ENCODE measurements at places on chromosomes 12 and 14.
A peak's percentile ranks its signal among the peaks of the same experiment; 100 is the strongest.

- no peaks in the 10 kb centered on the region for H3K36me3 ChIP-seq
- no peak overlapping the region for H3K4me3 ChIP-seq
- H3K4me1 ChIP-seq = peaks cover 29% of the 10 kb centered on the region
- no peaks in the 10 kb centered on the region for H3K27me3 ChIP-seq
- H3K27ac ChIP-seq = peak overlapping the region; percentile 57
Observed at GRCh38 chr12:110697236-110697635, 8.3 kb upstream of the HVCN1 start.

- peaks cover 20% of the 10 kb centered on the region for H3K27me3 ChIP-seq
- H3K4me3 ChIP-seq = peak overlapping the region; percentile 58
- no peak overlapping the region for H3K27ac ChIP-seq
- peaks cover 4% of the 10 kb centered on the region for H3K4me1 ChIP-seq
Observed at GRCh38 chr14:104865631-104866441, 768 bp downstream of the CEP170B start.

GRCh38 chr12:273382-273781, 10.7 kb upstream of the SLC6A13 start:
- H3K4me1 ChIP-seq = peaks cover 2% of the 10 kb centered on the region
- peaks cover 2% of the 10 kb centered on the region for H3K36me3 ChIP-seq
- no peak for DNase-seq
- H3K27ac ChIP-seq = no peak overlapping the region

DNA sequence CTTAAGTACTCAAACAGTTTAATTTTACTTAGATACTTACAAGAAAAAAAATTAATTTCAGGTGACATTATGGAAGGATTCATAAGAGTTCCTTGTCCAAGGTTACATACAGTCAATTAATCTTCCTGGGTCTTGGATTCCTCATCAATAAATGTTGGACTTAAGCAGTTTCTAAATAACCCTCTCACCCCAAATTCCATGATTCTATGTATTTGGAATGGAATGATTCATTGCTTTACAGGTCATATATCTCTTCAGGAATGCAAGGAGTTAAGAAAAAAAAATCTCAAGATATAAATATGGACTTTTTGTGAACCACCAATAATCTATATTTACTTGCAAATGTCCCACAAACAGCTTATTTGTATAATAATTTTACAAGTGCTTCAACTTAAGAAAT, 84.2 kb upstream of the BMP4 start:
- no peak overlapping the region for H3K4me3 ChIP-seq
- H3K4me1 ChIP-seq = no peaks in the 10 kb centered on the region
- no peaks in the 10 kb centered on the region for H3K36me3 ChIP-seq
- H3K27ac ChIP-seq = no peak overlapping the region

- no peaks in the 10 kb centered on the region for H3K36me3 ChIP-seq
- DNase-seq = no peak
- H3K4me3 ChIP-seq = no peak overlapping the region
Observed at GRCh38 chr12:4899364-4899763, 10.3 kb upstream of the KCNA1 start.

GRCh38 chr12:57193706-57194245, 22.8 kb upstream of the NXPH4 start:
- no peak overlapping the region for H3K27ac ChIP-seq
- no peaks in the 10 kb centered on the region for H3K4me1 ChIP-seq
- no peaks in the 10 kb centered on the region for H3K36me3 ChIP-seq
- H3K4me3 ChIP-seq = no peak overlapping the region

- no peak overlapping the region for H3K4me3 ChIP-seq
- H3K27ac ChIP-seq = no peak overlapping the region
- peaks cover under 1% of the 10 kb centered on the region for H3K27me3 ChIP-seq
- DNase-seq = no peak
- H3K36me3 ChIP-seq = no peaks in the 10 kb centered on the region
- no peaks in the 10 kb centered on the region for H3K4me1 ChIP-seq
Observed at GRCh38 chr12:127260531-127260930, 1006.4 kb upstream of the TMEM132C start.

DNA sequence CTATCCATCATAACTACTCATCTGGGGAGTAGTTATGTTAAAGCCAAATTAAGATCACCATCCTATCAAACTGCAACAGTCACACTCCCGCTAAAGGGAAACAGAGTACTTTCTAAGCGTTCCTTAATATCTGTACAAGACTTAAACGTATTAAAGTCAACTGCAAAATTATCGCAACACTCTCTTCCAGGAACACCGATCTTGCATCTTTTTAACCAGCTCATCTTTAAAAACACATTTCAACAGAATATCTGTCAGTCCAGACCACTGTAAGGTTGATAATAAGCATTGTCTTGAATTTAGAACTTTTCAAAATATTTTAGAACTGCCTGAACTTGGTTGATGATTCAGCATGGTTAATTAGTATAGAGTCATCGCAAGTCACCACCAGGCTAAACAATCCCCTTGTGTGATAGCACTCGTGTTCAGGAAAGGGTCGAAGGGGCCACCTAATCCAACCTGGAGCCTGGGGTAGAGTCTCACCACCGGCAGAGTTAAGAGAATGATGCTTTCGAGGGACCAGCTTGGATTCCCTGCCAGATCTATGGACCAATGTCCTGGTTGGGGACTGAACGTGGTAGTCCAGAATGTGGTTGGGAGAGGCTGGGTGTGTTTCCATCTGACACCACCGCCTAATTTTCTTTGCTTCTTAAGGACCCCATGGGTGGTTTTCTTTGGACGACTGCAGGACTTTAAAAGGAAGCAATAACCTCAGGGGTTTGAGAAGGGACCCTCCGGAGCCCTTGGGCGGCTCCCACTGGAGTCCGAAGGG, 890 bp downstream of the SPTLC2 start:
- H3K36me3 ChIP-seq = peaks cover 17% of the 10 kb centered on the region
- no peaks in the 10 kb centered on the region for H3K27me3 ChIP-seq
- DNase-seq = peak; percentile 29
- peaks cover 43% of the 10 kb centered on the region for H3K4me1 ChIP-seq
- peak overlapping the region; percentile 79 for H3K27ac ChIP-seq
- H3K4me3 ChIP-seq = peak overlapping the region; percentile 89

- peaks cover 70% of the 10 kb centered on the region for H3K27me3 ChIP-seq
- H3K36me3 ChIP-seq = no peaks in the 10 kb centered on the region
- no peak overlapping the region for H3K4me3 ChIP-seq
- peaks cover 15% of the 10 kb centered on the region for H3K4me1 ChIP-seq
Observed at GRCh38 chr12:47997321-47997720, 7.0 kb downstream of the COL2A1 start.

DNA sequence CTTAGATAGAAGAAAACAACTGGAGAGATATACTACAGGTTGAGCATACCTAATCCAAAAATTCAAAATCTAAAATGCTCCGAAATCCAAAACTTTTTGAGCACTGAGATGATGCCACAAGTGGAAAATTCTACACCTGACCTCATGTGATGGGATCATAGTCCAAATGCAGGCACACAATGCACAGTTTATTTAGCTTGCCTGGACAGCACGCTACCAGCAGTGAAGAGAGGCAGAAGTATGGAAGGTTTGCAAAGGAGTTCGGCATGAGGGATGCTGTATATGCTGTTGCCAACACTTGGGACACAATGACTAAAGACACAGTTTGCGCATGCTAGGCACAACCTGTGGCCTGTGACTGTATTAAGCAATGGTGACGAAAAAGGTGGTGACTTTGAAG, 58.1 kb upstream of the CAND1 start:
- no peak for DNase-seq
- H3K27me3 ChIP-seq = peaks cover 28% of the 10 kb centered on the region
- H3K36me3 ChIP-seq = no peaks in the 10 kb centered on the region

- H3K36me3 ChIP-seq = no peaks in the 10 kb centered on the region
- no peak overlapping the region for H3K27ac ChIP-seq
- no peaks in the 10 kb centered on the region for H3K27me3 ChIP-seq
- no peak overlapping the region for H3K4me3 ChIP-seq
Observed at GRCh38 chr12:127760996-127761395, 506.0 kb upstream of the TMEM132C start.

DNA sequence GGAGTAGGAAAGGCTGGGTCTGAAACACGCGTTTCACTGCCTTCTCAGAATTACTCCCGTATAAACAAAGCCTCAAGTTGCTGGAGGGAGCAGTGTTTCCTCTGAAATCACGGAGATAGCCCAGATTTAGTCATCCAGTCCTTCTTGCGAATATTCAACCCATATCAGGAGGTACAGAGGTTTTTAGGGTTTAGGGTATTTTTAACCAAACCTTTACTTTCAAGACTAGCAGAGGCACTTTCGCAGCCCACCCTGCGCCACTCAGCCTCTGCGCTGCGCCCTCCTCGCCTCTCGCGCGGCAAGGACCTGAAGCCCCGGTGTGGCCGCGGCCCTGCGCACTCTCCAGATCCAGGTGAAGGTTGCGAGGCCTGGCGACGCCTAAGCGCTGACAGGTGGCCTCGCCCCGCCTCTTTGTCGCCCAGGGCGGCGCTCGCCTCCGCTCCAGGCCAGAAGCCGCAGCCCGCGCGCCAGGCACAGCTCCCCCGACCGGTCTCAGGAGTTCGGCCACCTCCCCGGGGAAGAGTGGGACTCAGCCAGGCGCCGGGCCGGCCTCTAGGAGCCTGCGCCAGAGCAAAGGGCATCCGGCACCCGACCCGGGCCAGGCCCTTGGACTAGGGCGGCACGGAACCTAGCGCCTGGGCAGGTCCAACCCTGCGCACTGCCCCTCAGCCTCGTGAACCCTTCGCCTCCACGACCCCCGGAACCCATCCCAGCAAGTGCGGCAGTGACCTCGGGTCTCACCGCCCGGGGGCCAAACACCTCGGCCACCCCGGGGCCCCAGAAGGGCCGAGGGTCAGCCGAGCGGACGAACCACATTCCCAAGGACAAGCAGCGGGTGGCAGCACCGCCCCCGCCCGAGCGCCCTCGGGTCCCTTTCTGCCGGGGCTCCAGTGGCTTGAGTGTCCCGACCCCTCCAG, 1.8 kb upstream of the SAMD4A start:
- peaks cover 20% of the 10 kb centered on the region for H3K4me1 ChIP-seq
- DNase-seq = peak; percentile 65
- peaks cover 5% of the 10 kb centered on the region for H3K36me3 ChIP-seq
- peak overlapping the region; percentile 76 for H3K4me3 ChIP-seq

DNA sequence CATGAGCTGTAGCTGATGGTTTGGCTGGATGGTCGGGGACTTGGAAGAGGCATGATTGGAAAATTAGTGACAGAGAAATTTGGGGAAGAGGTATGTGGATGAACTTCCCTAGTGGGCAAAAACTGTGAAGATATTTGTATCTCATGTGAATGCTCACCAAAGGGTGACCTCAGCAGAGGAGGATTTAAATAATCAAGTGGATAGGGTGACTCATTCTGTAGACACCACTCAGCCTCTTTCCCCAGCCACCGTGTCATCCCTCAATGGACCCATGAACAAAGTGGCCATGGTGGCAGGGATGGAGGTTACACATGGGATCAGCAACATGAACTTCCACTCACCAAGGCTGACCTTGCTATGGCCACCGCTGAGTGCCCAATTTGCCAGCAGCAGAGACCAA, 60.8 kb upstream of the KRAS start:
- H3K27me3 ChIP-seq = no peaks in the 10 kb centered on the region
- H3K36me3 ChIP-seq = no peaks in the 10 kb centered on the region
- no peak overlapping the region for H3K27ac ChIP-seq
- DNase-seq = no peak

- H3K27me3 ChIP-seq = no peaks in the 10 kb centered on the region
- H3K4me3 ChIP-seq = no peak overlapping the region
- no peaks in the 10 kb centered on the region for H3K4me1 ChIP-seq
- H3K27ac ChIP-seq = no peak overlapping the region
- H3K36me3 ChIP-seq = peaks cover 2% of the 10 kb centered on the region
Observed at GRCh38 chr14:55553791-55554190, 26.2 kb upstream of the KTN1 start.

DNA sequence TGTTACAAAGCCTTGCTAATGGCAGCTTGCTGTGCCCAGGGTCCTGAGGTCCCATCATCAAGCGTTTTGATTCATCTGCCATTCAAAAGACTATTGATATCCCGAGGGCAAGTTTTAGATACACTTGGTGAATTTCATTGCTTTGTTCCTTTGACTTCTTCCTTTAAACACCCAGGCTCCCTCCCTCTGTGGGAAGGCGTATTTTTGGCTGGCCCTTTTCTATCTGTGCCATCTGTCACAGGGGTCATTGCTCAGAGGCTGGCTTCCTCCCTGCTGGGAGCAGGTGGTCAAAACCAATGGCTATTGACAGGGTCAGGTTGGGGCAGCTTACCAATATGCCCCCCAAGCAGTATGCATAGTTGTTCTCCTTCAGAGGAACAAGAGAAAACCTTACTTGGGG, 40.0 kb downstream of the SCN8A start:
- peaks cover 11% of the 10 kb centered on the region for H3K27me3 ChIP-seq
- H3K27ac ChIP-seq = no peak overlapping the region
- no peaks in the 10 kb centered on the region for H3K36me3 ChIP-seq
- no peak for DNase-seq

DNA sequence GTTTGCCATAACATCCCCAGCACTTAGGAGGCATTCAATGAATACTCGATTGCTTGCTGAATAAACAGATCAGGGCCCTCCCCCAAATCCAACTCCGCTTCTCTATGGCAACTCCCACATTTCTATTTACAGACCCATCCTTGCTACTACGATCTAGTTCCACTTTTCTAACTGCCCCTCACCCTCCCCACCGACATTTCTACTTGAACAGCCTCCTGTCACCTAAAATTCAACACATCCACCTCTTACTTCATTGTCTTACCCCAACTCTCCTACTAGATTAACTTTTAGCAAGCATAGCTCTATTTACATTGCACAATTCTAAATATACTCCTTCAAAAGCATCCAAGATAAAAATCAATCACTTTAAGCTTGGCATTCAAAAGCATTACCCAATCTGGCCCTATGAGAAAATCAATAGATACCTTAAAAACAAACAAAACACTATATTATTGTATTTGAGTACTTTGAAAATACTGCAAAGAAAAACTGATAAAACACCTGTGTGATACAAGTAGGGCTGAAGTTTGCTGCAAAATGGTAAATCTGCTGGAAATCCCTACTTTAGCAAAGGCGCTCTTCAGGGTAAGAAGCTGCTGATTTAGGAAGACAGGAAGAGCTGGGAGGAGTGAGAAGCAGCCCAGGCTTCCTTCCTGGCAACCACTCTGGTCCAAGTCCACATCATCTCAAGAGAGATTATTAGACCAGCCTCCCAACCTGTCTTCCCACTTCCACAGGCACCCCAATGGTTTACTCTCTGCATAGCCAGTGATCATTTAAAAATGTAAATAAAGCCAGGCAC, 96.4 kb downstream of the HECTD4 start:
- H3K27ac ChIP-seq = no peak overlapping the region
- DNase-seq = no peak
- peaks cover 1% of the 10 kb centered on the region for H3K4me1 ChIP-seq

DNA sequence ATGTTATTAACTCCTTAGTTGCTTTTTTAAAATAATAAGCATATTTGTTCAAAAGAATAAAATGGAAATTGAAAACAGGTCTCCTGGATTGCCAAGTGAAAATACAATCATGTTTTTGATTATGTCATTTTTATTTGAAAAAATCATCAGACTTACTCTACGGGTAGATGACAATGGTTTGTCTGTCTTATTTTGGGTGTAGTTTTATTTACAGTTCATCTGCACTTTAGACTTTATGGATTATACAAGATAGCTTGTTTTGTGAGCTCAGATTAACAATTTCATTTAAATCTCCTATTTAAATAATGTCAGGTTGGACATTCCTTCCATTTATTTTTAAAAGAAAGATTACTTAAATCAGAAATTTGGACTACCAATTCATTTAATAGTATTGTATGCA, 14.8 kb downstream of the TMEM260 start:
- no peak overlapping the region for H3K27ac ChIP-seq
- H3K36me3 ChIP-seq = peaks cover 24% of the 10 kb centered on the region
- no peaks in the 10 kb centered on the region for H3K27me3 ChIP-seq
- no peak for DNase-seq
- H3K4me1 ChIP-seq = no peaks in the 10 kb centered on the region

GRCh38 chr12:132946246-132946820, 9.8 kb downstream of the ZNF605 start:
- no peak for DNase-seq
- no peaks in the 10 kb centered on the region for H3K4me1 ChIP-seq
- H3K36me3 ChIP-seq = peaks cover 76% of the 10 kb centered on the region
